ENCODE measurements at places on chromosomes 4 and X.

GRCh38 chr4:101649790-101650515 lies 140.6 kb upstream of the BANK1 start:
- no peak for DNase-seq

DNA sequence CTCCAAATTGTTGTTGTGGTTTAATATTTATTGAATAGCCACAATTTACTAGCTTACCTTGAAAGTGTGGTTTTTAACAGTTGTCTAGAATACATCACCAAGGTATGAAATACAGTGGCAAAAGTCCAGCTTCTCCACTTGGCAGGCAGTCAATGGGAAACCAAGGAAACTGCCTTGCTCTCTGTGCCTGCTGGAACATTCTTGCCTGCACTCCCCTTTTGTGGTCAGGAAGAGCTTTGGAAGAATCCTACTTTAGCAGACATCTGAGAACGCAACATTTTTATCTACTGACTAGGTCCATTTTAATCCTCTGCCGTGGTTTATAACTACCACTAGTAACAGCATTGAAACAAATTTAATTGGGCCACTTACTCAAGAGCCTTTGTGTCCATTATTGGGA lies 64.5 kb downstream of the TENM3 start:
- DNase-seq: peak; percentile 92

DNA sequence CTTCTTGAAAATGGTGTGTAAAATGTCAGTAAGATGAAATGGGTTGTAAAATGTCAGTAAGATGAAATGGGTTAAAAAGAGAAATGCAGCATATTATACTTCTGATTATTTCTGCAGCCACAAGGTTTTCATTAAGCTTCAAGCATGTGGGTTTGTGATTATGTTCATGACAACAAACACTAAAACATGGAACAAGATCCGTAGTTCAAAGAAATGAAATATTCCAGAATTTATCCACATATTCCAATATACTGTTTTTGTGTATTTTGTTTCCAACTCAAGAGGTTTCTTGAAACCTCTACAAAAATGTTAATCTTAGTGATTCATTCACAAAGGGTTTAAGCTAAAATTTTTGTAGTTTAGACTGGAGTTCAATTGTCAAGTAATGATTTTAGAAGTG lies 84.0 kb downstream of the ADAMTS3 start:
- DNase-seq: no peak

- DNase-seq: no peak
Observed at GRCh38 chr4:143351774-143352451, 15.2 kb downstream of the GAB1 start.

DNA sequence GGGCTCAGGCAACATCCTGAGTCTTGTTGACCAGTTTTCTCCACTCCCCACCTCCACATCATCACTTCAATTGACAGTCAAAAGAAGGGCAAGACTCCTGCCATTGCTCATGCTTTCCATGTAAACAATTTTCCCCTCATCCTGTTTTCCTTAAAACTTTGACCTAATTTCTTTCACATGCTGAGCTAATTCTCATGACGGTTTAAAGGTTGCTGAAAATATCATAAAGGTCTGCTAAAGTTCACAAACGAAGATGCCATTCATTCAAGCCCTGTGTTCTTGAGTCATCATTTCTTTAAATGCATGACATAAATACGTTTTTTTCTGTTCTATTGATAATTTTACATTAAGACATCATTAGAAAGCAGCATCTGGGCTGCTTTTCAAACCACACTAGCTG lies 353.9 kb downstream of the NKX6-1 start:
- no peak for DNase-seq

GRCh38 chr4:153469031-153469430 lies 2.9 kb downstream of the TMEM131L start:
- no peak for DNase-seq

- DNase-seq: no peak
Observed at GRCh38 chrX:103651151-103651773, 22.5 kb downstream of the TCEAL1 start.

DNA sequence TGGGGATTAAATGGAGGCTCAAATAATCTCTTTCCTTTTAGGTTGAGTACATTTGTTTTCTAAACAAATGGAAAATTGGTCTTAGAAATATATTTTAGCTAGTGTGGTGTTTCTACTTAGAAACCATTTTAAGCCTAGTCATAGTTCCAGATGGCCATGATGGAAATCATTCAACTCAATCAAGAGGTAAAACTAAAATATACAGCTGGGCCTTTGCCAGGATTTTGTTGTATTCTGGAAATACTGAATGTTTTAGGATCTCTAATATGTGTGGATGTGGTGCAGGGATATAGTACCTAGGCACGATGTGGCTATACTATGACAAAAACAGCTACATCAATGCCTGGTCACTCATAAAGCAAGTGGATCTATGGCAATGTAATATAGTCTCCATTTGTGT lies 146.0 kb upstream of the BANK1 start:
- DNase-seq: no peak

DNA sequence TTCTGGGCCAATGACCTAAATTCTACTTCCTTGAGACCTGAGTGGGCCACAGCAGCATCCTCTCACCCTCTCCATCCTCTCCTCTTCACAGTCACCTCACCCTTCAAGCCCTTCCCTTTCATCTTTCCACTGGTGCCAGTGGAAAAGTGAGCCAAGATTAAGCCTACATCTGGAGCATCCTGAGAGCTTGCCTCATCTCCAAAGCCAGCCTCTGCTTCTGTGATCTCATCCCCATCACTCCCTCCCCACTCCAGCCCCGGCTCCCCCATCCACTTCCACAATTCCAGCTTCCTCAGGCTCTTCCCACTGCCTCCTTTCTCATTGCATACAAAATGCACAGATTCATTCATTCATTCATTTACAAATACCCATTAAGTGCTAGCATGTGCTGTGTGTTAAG lies 10.1 kb upstream of the RASL11B start:
- no peak for DNase-seq

- no peak for DNase-seq
Observed at GRCh38 chr4:124427095-124427767, 285.3 kb downstream of the ANKRD50 start.

DNA sequence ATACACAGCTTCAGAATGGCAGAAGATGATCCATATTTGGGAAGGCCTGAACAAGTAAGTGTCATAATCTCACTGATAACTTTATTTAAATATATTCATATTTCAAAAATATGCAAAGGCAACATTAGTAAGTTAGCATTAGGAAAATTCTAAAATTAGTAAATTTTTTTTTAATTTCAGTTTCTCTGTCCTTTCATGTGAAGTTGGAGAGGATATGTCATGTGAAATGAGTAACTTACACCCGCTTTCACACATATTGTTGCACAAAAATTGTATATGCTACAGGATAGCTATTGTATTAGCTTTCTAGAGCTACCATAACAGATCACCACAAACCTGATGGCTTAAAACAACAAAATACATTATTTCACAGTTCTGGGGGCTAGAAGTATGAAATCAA lies 24.3 kb downstream of the NFKB1 start:
- no peak for DNase-seq

- no peak for DNase-seq
Observed at GRCh38 chr4:122777846-122778673, 45.6 kb downstream of the BBS12 start.

- peak; percentile 77 for DNase-seq
Observed at GRCh38 chrX:77442728-77443127, 4.5 kb upstream of the FGF16 start.

- DNase-seq: no peak
Observed at GRCh38 chrX:108064613-108065012, 19.7 kb downstream of the VSIG1 start.

GRCh38 chrX:46178763-46179162 lies 366.5 kb downstream of the ZNF674 start:
- no peak for DNase-seq

GRCh38 chr4:158624889-158625478 lies 46.7 kb downstream of the C4orf46 start:
- peak; percentile 30 for DNase-seq

- DNase-seq: no peak
Observed at GRCh38 chr4:7908668-7909067, 31.0 kb downstream of the AFAP1 start.

DNA sequence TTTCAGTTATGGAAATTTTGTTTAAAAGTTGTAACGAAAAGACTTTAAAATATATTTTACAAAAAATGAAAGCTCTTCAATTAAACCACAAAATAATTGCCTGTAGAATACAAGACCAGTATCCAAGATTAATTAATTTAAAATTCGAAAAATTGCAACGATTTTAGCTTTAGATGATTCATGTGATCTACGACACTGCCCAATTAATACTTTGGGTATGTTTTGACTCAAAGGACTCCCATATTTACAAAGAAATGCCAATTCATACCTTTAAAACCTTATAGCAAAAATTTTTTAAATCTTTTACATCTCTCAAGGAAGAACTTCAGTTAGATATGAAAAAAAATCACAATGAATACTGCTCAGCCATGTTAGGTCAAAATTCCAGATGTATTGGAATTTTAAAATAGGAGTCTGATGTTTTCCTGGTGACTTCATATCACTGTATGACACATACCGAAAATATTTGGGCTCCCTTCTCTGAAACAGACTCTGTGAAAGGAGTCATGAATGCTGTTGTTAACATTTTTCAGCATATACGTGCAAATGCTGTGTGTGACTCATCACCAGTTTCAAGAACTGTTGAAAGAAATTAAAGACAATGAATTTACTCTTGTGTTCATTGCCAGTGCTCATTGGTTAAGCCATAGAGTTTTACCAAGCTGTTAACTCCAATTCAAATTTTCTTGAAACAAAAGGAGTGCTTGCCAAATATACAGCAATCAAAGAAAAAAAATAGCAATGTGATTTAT lies 13.8 kb upstream of the SMS start:
- no peak for DNase-seq

DNA sequence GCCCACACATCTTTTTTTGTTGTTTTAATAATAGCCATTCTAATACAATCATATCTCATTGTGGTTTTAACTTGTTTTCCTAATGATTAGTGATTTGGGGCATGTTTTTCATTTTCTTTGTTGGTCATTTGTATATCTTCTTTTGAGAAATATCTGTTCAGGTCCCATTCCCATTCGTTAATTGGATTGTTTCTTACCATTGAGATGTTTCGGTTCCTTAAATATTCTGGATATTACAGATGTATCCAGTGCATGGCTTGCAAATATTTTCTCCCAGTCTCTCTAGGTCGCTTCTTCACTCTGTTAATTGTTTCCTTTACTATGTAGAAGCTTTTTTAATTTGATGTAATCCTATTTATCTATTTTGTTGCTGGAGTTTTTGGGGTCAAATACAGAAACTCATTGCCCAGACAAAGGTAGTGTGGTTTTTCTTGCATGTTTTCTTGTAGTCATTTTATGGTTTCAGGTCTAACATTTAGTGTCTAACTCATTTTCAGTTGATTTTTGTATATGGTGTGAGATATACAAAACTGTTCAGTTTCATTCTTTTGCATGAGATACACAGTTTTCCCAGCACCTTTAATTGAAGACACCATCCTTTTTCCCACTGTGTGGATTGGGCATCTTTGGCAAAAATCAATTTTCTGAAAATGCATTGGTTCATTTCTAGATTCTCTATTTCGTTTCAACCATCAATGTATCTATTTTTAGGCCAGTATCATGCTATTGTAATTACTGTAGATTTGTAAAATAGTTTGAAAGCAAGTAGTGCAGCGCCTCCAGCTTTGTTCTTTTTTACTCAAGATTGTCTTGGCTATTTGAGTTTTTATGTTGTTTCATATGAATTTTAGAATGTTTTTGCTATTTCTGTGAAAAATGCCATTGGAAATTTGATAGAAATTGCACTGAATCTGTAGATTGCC lies 195.9 kb downstream of the SCFD2 start:
- DNase-seq: no peak

- no peak for DNase-seq
Observed at GRCh38 chr4:156771171-156771837, 200.3 kb downstream of the PDGFC start.

DNA sequence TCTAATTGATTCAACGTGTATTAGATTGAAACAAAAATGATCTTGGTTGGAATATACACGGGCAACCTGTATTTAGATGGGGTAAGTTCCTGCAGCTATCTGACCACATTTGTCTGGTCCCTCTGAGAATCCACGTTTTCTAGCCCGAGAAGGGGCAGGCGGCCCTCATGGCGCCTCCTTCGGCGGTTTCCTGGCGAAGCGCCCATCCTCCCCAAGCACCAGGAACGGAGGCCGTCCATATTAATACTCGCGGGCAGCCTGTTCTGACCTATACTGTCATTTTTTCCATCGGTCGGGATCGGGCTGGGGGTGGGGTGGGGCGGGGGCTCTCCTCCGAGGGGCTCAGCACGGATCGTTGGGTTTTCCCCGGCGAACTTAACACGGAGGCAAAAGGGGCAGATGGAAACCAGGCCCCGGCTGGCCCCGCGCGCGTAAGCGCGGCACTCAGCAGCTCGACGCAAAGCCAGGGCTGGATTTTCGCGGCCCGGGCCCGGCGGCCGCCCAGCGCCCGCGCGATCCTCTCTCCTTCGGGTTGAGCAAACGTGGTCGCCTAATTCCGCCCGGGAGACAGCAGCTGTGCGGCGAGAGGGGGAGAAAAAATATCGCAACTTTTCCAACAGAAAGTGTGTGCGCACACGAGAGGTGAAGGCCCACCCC lies 77.2 kb upstream of the BCOR start:
- no peak for DNase-seq

- peak; percentile 72 for DNase-seq
Observed at GRCh38 chr4:23373261-23373660, 516.6 kb downstream of the PPARGC1A start.

GRCh38 chr4:10118048-10119004 lies 1.7 kb upstream of the WDR1 start:
- no peak for DNase-seq

DNA sequence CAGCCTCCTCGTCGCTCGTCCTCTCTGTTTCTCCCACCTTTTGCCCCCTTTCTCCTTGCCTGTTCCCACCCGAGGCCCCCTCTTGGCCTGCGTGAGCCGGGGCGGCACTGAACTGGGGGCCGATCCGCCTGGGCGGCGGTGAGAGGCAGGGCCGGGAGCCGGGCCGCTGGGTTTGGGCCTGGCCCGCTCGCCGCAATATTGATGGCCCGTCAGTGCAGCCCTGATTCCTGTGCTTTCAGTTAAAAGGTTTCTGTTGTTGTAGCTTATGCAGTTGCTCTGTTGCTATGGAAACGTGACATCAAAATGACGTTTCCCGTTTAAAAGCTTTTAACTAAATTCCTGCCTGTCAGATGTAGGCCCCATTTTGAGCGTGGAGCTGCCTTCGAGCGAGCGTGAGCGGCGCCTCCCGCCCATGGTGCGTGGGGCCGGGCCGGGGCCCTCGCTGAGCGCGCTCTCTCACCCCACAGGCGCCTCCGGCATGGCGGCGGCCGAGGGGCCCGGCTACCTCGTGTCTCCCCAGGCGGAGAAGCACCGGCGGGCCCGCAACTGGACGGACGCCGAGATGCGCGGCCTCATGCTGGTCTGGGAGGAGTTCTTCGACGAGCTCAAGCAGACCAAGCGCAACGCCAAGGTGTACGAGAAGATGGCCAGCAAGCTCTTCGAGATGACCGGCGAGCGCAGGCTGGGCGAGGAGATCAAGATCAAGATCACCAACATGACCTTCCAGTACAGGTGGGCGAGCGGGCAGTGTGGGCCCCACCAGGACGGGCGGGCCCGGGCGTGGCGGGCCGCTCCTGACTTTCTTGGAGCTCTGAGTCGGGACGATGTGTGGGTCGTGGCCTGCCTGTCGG lies at the start of gene MSANTD1:
Gene MSANTD1 (plus strand): TSS at position 349 of the 851 bp plus-strand sequence. CDS start 64 bp downstream, at position 413.
- DNase-seq: no peak

GRCh38 chrX:63275127-63275526 lies 76.0 kb downstream of the SPIN4 start:
- no peak for DNase-seq
